ENCODE measurements at places on chromosomes 1 and 21.

DNA sequence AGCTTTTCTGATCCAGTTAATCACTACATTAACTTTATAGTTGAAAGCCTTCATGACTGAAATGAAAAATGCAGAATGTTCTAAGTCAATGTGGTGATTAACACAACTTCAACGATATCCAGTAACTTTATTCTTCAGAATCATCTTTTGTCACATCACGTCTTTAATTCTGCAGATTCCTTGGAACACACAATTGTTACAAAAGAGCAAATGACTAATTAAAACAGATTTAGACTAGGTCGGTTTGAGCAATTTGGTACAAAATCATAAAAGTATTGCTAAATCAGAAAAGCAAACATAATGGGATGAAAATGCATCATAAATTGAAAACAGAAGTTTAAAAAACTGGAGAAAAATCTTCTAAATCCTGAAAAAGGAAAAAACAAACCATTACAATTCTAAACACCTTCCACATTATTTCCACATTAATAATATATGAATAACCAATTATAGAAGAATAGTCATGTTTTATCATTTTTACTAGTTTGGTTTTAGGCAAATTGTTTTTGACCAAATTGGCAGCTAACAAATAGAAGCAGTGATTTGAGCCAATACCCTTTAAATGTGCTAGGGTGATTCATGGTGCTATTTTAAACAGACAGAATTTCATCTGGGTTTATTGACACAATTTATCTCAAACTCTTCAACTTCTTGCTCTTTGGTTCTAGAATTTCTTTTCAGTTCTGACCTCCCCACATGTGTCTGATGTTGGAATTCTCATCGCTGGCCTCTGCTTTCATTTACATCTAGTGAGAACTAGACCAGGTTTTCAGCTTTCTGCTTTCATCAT lies 468.1 kb upstream of the PTBP2 start:
- DNase-seq: no peak

GRCh38 chr21:16587681-16588375 lies 858.0 kb downstream of the USP25 start:
- no peak for DNase-seq

- no peak for DNase-seq
Observed at GRCh38 chr1:147243841-147244240, 1.4 kb downstream of the CHD1L start.

- no peak for DNase-seq
Observed at GRCh38 chr21:25657140-25657539, 18.1 kb downstream of the JAM2 start.

DNA sequence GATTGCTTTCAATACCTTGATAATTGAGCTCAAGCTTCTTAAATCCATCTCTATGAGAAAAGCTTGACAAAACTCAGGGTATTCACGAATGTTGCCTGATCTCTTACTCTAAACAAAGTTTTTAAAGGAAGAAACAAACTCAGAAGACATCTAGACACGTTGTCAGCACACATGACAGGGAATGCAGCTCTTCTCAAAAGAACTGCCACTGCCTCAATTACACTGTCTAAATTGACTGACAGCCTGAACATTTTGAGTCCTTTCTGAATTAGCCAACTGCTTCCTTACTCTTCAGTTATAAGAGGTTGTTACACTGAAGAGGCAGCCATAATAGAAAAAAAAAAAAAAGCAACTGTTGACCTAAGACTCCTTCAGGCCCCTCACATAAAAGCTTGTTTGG lies 1646.7 kb upstream of the B3GALT2 start:
- DNase-seq: no peak

GRCh38 chr1:227759341-227760300 lies 24.4 kb downstream of the SNAP47 start:
- no peak for DNase-seq

GRCh38 chr1:215022741-215023141 lies 59.8 kb upstream of the KCNK2 start:
- DNase-seq: no peak

GRCh38 chr1:83671586-83671985 lies 327.3 kb downstream of the TTLL7 start:
- DNase-seq: no peak

- no peak for DNase-seq
Observed at GRCh38 chr21:33042812-33043211, 17.1 kb downstream of the OLIG2 start.

DNA sequence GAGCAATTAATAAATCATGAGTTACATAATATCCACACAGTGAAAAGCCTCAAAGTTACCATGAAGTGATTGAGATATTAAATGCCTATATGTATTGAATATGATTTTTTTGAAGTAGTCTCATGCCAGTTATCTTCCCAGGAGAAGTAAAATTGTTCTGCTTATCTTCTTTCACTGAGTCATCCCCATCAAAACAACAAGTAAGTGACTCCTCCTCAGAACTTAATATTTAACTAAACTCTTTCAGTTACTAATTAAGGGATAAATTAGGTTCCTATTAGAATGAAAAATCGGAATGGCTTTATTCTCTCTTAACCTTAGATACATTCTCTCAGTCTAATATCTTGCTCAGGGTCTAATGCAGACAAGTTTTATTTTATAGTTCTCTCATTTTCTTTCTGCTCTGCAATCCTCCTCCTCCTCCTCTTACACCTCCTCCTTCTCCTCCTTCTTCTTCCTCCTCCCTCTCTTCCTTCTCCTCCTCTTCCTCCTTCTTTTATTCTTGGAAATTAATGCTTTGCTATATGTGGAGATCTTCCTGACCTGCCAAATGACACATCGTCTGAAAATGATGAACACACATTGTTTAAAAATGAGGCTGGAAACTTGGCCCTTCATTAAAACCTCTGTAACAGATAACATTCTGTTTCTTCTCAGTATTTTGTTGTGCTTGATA lies 110.9 kb downstream of the RUNX1 start:
- no peak for DNase-seq

DNA sequence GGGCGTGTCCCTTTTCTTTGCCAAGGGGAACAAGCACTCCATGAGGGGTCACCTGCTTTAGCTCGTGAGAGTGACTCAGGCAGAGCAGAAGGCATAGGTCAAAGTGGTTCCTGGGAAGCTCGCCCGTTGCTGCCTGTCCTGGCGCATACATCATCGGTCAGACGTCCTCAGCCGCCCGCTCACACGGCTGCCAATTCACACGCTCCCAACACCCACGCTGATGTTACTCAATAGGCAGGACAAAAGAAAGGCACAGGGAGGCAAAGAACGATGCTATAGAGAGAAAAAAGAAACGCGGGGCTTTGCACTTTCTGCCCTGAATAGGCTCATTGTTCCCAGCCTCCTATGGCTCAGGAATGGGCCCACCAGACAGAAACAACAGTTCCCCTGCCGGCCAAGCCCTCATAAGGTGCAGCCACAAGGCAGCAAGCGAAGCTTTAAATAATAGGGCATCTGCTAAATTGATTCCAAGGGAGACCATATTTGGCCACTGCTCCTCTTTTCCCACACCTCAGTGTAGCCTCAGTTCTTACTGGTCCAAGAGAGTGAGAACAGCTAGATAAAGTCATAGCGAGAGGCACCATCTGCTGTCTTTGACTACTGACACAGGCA lies 38.7 kb downstream of the VTCN1 start:
- no peak for DNase-seq

DNA sequence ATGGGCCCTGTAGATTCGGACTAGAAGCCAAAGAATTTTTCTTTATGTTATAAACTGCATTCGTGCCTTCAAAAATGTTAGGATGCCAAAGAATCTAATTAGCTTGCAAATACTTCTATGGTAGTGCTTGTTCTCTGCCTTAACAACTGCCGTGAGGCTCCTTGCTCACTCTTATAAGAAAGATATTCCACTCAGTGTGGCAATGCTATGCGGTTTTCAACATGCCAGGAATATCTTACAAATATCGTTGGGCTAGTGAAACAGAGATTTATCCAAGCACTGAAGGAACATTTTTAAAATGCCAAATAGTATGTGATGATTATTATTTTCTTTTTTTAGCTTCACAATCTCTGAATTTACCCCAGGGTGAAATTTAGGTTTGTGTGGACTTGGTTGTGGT lies 198.2 kb downstream of the GREM2 start:
- no peak for DNase-seq

GRCh38 chr1:243598433-243598832 lies 251.6 kb downstream of the AKT3 start:
- peak; percentile 54 for DNase-seq

DNA sequence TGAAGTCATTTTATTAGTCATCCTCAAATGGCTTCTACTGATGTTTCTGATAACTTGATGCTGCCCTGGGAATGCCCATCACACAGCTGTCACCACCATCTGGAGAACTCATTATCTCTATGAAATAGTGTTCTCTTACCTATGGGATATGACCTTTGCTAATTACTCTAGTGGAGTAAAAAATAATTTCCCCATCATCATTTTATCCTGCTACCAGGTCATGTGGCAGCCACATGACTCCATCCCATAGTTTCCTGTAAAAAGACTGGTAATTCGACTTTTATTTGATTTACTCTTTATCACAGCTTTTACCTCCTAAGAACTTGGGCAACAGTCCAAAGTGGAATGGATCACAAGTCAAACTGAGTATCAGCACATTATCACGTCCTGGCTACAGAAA lies 76.1 kb upstream of the USP25 start:
- no peak for DNase-seq

DNA sequence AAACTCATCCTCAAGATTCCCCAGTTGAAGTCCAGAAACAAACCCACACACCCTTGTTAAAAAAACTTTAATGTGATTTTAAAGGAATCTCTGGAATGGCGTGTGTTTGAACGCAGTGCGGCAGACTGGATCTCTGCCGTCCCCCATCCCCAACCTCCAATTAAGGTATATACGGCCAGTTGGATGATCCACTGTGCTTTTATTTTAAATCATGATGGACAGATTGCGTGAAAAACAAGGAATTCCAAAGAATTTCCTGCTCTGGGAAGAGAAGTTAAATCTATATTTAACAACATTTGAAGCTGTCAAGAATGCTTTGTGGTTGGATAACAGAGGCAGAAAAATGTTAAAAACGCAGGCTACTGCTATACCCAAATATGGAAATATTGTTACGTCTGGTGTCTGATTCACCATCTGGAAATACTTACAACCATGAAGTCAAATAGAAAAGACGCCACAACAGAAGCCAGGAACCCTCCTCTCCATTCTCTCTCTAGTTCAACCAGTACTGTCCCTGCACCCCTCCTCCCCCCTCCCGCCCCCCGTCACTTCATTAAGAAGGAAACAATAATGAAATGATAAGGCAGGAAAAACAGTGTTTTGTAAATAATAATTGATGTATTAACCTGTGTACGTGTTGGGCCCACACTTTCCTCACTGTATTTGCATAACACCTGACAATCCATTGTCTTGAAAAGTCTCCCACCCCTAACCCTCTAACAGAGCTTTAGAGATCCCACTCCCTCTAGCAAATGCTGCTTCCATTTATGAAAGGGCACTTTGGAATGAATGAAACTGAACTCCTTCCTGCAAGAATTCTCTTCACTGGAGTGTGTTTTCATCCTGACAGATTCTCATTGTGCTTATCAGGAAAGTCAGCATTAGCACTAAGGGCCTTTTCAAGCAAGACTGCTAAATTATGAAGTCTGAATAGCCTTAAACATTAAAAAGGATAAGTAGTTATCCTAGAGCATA lies 2.0 kb upstream of the CCN1 start:
- DNase-seq: no peak
